ENCODE measurements at places on chromosomes 3 and 15. TPM values are rescaled to one million over a fixed set of nuclear protein-coding genes. Genes with fewer than 3 reads are reported as not detected.

Gene SPRED1
- total RNA-seq = 9.2 TPM

- H3K27me3 ChIP-seq = peaks cover 17% of the 10 kb centered on the region
- H3K27ac ChIP-seq = no peak overlapping the region
- H3K4me1 ChIP-seq = no peaks in the 10 kb centered on the region
- no peak overlapping the region for H3K4me3 ChIP-seq
- DNase-seq = peak; percentile 62
Measured at GRCh38 chr3:10551821-10552630, 46.6 kb upstream of the ATP2B2 start.

GRCh38 chr15:34311563-34311962 is 26.0 kb downstream of the SLC12A6 start:
- H3K4me3 ChIP-seq = no peak overlapping the region
- H3K36me3 ChIP-seq = no peaks in the 10 kb centered on the region
- DNase-seq = no peak
- no peak overlapping the region for H3K27ac ChIP-seq

DNA sequence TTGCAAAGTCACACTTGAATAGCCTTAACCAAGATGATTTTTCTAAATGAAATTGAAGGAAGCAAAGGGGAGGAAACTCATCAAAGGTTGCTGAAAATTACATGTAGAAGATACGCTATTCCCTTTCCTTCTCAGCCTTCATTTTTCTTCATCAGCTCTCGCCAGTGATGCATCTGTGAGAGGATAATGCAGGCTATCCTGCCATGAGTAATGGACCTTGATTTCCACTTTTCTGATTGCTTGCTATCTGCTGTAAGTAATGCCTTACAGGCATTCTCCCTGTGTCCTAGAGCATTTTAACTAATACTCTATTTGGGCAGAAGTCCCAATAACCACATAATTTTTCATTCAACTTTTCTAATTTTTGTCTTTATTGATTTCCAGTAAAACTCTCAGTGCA is 162.6 kb downstream of the BBX start:
- H3K4me1 ChIP-seq = peaks cover 29% of the 10 kb centered on the region
- DNase-seq = no peak
- H3K4me3 ChIP-seq = no peak overlapping the region
- peaks cover 6% of the 10 kb centered on the region for H3K36me3 ChIP-seq

DNA sequence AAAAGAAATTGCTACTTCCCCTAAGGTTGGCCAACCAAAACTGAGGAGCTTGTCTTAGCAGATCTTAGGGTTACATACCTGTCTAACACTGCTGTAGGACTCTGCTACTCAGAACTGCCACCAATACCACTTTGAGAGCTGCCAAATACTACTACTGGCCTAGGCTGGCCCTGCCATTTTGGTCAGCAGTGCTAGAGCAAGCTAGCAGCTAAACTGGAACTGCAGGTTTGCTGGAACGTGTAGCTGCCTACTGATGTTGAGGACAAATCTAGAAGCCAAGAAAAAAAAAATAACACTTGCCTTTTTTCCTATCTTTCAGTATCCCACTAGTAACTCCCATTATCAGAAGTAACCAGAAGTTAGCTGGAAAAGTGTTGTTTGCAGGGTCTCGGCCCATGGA is 387.4 kb downstream of the RBMS3 start:
- no peaks in the 10 kb centered on the region for H3K4me1 ChIP-seq
- H3K4me3 ChIP-seq = no peak overlapping the region
- H3K27me3 ChIP-seq = no peaks in the 10 kb centered on the region
- DNase-seq = no peak
- peaks cover 15% of the 10 kb centered on the region for H3K36me3 ChIP-seq
- no peak overlapping the region for H3K27ac ChIP-seq

GRCh38 chr15:83955806-83956265 is 279.7 kb upstream of the GOLGA6L4 start:
- H3K4me1 ChIP-seq = no peaks in the 10 kb centered on the region
- H3K36me3 ChIP-seq = no peaks in the 10 kb centered on the region
- H3K4me3 ChIP-seq = no peak overlapping the region
- no peak overlapping the region for H3K27ac ChIP-seq
- peaks cover 11% of the 10 kb centered on the region for H3K27me3 ChIP-seq
- no peak for DNase-seq

- H3K4me3 ChIP-seq = no peak overlapping the region
- no peak for DNase-seq
- peaks cover 35% of the 10 kb centered on the region for H3K4me1 ChIP-seq
- H3K36me3 ChIP-seq = no peaks in the 10 kb centered on the region
- no peaks in the 10 kb centered on the region for H3K27me3 ChIP-seq
Measured at GRCh38 chr3:150268426-150269391, 139.4 kb upstream of the TSC22D2 start.

DNA sequence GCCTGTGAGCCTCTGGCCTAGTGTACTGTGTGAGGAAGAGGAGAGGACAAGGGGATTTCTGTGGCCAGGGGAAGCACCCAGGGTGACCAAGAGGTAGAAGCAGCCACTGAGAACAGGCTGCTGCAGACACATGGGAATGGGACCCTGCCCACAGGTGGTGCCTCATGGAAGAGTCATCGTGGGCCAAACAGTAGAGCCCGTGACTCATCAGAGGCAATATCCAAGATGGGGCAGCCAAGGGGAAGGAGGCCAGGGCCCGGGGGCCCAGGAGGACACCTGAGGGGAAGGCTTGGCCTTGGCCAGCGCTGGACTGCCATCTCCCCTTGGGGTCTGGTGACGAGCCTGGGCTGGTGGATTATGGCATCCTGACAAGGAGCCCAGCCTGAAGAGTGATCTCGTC is 275.0 kb upstream of the LYSMD4 start:
- peaks cover 7% of the 10 kb centered on the region for H3K4me1 ChIP-seq
- no peak overlapping the region for H3K27ac ChIP-seq
- H3K27me3 ChIP-seq = peaks cover 11% of the 10 kb centered on the region
- DNase-seq = no peak
- peaks cover 4% of the 10 kb centered on the region for H3K36me3 ChIP-seq
- no peak overlapping the region for H3K4me3 ChIP-seq

- H3K4me1 ChIP-seq = no peaks in the 10 kb centered on the region
- peaks cover 5% of the 10 kb centered on the region for H3K27me3 ChIP-seq
- DNase-seq = no peak
- H3K4me3 ChIP-seq = no peak overlapping the region
Measured at GRCh38 chr3:122058294-122058693, 3.1 kb downstream of the CD86 start.

Gene GP9
- total RNA-seq = not detected

Gene NUP210
- 21.6 TPM for total RNA-seq

GRCh38 chr15:100663086-100663914 is 60.9 kb downstream of the ASB7 start:
- H3K4me3 ChIP-seq = no peak overlapping the region
- H3K27me3 ChIP-seq = peaks cover 10% of the 10 kb centered on the region
- no peak for DNase-seq
- no peaks in the 10 kb centered on the region for H3K36me3 ChIP-seq
- no peak overlapping the region for H3K27ac ChIP-seq

Gene ZNF385D
- total RNA-seq = 2.2 TPM

- H3K27me3 ChIP-seq = peaks cover 3% of the 10 kb centered on the region
- H3K4me3 ChIP-seq = no peak overlapping the region
- no peak overlapping the region for H3K27ac ChIP-seq
- no peak for DNase-seq
- peaks cover 35% of the 10 kb centered on the region for H3K4me1 ChIP-seq
Measured at GRCh38 chr15:48868536-48868935, 9.4 kb upstream of the EID1 start.

DNA sequence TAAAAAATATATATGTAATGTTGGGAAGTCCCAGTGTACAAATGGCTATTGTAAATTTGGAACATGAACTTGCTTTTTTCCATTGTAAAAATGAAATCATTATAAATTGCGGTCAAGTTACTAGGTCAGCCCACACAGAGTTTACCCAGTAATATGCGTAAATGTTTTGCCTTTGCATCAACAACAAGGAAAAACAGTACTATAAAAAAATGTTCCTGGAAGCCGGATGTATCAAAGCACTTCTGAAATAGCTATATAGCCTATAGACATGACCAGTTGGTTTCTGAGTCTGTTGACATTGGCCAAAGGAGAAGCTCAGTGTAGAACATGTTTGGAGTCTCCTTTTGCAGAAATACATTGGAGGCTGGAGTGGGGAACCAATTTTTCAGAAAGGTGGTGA is 23.2 kb downstream of the CTNNB1 start:
- H3K27ac ChIP-seq = no peak overlapping the region
- H3K36me3 ChIP-seq = peaks cover 46% of the 10 kb centered on the region
- H3K4me1 ChIP-seq = peaks cover 30% of the 10 kb centered on the region
- H3K4me3 ChIP-seq = no peak overlapping the region

DNA sequence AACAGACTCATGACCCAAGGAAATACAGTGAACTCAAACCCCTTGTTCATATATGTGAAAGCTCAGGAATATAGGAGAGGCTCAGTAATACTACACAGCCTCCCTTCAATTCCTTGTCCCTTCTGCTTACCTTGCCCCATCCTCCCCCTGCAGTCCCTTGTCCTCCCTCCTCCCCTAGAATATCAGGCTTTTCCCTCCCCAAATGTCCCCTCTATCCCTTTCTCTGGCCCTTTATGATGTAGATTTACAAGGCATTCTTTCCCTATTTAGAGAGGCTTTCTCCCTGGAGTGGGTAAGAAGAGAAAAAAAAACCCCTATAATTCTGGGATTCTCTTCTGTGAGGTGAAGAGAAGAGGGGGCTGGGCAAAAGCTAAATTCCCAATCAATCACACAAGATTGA is 64.9 kb upstream of the KBTBD8 start:
- peaks cover 25% of the 10 kb centered on the region for H3K4me1 ChIP-seq
- H3K4me3 ChIP-seq = no peak overlapping the region
- DNase-seq = no peak
- no peak overlapping the region for H3K27ac ChIP-seq
- peaks cover 10% of the 10 kb centered on the region for H3K27me3 ChIP-seq

DNA sequence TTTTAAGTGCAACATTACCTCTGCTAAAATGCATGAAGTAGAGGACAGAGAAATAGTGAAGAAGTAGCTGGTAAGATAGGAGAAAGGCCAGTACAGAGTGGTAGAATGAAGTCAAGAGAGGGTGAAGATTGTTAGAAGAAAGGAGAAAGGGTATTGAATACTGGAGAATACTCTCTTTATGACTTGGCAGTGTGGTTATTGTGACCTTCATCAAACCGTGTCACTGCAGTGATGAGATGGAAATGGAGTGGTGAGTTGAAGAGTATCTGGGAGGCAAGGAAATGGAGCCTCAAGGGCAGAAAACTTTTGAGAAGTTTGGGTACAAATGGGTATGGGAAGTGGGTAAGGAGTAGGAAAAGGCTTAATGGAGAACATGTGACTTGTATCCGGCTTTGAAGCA is 24.7 kb downstream of the MINDY2 start:
- no peaks in the 10 kb centered on the region for H3K27me3 ChIP-seq
- H3K4me3 ChIP-seq = peak overlapping the region; percentile 27
- peak overlapping the region; percentile 65 for H3K27ac ChIP-seq
- H3K36me3 ChIP-seq = peaks cover 32% of the 10 kb centered on the region

Gene FBXL22
- total RNA-seq = 1.1 TPM

- H3K4me3 ChIP-seq = no peak overlapping the region
- DNase-seq = no peak
- H3K27me3 ChIP-seq = no peaks in the 10 kb centered on the region
- peaks cover 56% of the 10 kb centered on the region for H3K4me1 ChIP-seq
- no peak overlapping the region for H3K27ac ChIP-seq
Measured at GRCh38 chr15:98841419-98841970, 166.1 kb downstream of the PGPEP1L start.

Gene TMEM212
- total RNA-seq = not detected

DNA sequence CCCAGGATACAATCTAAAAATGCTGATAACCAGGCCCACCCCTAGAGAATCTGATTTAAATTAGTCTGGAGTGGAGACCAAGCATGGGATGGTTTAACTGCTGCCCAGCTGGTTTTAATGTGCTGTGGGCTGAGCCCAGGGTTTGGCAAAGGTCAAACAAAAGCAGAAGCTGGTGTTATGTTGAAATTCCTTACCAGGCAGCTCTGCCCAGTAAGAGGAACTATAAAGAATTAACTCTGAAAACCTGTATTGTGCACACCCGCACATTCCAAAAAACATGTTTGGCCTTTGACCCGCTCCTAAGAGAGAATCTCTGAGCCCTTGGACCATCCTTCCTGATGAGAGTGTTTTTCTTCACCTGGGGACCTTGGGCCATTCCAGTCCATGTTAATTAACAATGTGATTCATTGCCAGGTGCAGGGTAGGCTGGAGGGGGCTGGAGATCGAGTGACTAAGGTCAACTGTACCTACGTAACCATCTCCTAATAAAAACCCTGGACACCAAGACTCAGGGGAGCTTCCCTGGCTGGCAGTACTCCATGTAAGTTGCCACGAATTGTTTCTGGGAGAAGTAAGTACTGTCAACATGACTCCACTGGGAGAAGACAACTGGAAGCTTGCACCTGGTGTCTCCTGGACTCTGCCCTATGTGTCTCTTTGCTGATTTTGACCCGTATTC is 10.9 kb downstream of the CCDC13 start:
- no peak for DNase-seq
- H3K27ac ChIP-seq = no peak overlapping the region
- H3K4me1 ChIP-seq = no peaks in the 10 kb centered on the region

Gene OR5K3
- total RNA-seq = not detected

GRCh38 chr3:152843955-152844354 is 9.0 kb downstream of the P2RY1 start:
- H3K27me3 ChIP-seq = peaks cover 12% of the 10 kb centered on the region
- H3K4me1 ChIP-seq = peaks cover 3% of the 10 kb centered on the region
- no peak overlapping the region for H3K4me3 ChIP-seq
- no peaks in the 10 kb centered on the region for H3K36me3 ChIP-seq
- H3K27ac ChIP-seq = no peak overlapping the region
- no peak for DNase-seq

GRCh38 chr15:43408789-43409188 is 37.9 kb downstream of the TUBGCP4 start:
- no peak overlapping the region for H3K4me3 ChIP-seq
- DNase-seq = no peak
- no peak overlapping the region for H3K27ac ChIP-seq
- H3K36me3 ChIP-seq = peaks cover 61% of the 10 kb centered on the region
- H3K4me1 ChIP-seq = no peaks in the 10 kb centered on the region
- no peaks in the 10 kb centered on the region for H3K27me3 ChIP-seq

DNA sequence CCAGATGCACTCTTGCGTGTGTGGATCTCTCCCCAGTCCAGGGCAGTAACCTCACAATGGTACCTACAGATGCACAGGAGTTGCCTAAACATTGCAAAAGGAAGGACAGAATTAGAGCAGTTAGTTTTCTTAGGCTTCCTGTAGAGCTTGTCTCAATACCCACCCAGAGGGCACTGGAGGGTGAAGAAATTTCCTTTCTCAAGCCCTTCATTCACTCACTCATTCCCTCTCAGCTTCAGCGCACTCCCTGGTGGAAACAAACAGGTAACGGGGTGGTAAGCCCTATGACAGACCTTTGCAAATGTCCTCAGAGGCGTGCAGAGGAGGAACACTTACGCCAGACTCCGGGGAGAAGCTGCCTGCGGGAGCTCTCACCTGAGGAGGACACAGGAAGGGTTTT is 267.4 kb upstream of the HES1 start:
- H3K27ac ChIP-seq = no peak overlapping the region
- no peak for DNase-seq
- H3K4me1 ChIP-seq = peaks cover 55% of the 10 kb centered on the region
- no peaks in the 10 kb centered on the region for H3K27me3 ChIP-seq
- H3K36me3 ChIP-seq = no peaks in the 10 kb centered on the region
- H3K4me3 ChIP-seq = no peak overlapping the region

DNA sequence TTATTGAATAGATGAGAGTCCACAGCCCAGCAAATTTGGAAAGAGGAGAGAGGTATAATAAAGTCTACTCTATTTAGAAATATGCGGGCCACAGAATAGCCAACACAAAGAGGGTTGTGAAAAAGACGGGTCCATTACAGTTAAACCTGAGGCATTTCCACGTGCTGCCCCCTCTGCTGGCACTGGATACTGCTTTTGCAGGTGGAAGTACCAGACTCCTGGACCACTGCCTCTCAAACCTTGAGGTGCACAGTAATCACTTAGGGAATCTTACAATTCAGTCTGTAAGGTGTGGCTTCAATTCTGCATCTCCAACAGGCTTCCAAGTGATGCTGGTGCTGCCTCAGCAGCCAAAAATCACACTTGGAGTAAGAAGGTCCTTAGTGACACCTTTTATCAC is 3.0 kb upstream of the TFDP2 start:
- no peaks in the 10 kb centered on the region for H3K36me3 ChIP-seq
- no peak overlapping the region for H3K27ac ChIP-seq
